ENCODE measurements at places on chromosomes 5 and 9.

GRCh38 chr9:38107811-38108304 is 38.8 kb upstream of the SHB start:
- DNase-seq = no peak

DNA sequence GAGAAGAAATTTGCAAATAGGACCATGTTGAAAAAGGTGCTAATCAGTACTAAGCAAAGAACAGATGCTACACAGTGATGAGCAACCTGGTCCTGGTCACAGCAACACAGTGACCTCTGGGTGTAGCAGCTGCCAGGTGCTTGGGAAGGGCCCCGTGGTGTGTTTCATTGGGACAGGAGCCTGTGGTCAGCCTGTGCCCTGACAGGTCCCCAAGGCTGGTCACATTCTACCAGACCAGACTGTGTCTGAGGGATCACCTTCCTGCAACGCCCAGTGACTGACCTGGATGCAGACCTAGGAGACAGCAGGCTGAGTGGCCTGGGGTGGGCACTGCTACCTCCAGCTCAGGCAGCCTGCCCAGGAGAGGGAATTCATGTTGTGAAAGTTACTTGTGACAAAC is 54.8 kb upstream of the FAM120AOS start:
- DNase-seq = no peak

DNA sequence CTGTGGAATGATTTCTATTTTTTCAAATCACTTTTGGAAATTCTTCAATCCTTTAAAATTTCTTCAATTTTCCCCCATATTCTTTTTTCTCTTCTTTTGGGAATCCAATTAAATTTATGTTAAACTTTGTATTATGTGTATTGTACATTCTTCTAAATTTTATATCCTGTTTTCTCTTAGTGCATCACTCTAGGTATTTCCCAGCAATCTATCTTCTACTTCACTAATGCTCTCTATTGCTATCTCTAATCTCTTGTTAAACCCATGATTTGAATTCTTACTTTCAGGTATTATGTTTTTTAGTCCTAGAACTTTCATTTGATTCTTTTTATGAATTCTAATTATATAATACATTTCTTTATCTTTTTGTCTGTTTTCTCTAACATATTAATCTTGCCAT is 23.4 kb upstream of the SLC24A2 start:
- DNase-seq = no peak

GRCh38 chr5:151155775-151156506 is 1.6 kb downstream of the ANXA6 start:
- no peak for DNase-seq

DNA sequence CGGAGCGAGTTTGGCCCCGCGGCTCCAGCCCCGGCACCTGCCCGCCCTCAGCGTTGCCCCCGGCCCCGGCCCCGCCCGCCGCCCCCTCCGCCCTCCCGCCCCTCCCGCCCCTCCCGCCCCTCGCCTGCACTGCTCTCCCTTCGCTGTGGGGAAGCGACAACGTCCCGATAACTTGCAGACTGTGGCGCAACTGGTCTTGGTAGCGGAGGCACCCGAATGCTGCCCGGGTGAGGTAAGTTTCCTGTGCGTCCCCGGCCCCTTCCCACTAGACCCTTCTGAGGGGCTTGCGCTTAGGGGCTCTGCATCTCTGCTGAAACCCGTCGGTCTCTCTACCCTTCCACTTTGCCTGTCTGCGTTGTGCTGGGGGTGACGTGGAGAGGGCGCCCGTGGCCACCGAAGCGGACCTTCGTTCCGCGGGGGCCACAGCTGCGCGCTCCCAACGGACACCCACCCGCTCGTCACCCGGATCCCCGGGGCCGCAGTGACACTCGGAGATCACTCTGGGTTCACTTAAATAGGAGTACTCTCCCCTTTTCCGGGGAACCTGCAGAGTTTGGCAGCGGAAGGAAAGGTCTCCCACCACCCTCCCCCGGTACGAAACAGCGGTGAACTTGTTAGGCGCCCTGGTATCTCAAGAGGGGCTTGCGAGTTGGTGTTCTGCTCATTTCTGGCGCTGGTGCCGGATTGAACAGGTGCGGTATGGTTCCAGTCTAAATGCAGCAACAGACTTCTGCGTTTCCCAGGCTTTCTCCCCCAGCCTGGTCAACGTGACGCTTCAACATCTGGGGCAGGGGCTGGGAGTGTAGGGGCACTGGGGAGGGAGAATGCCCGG is 707 bp downstream of the PIP5K1B start:
- no peak for DNase-seq

- DNase-seq = no peak
Measured at GRCh38 chr9:71544464-71544863, 223.8 kb downstream of the CEMIP2 start.

DNA sequence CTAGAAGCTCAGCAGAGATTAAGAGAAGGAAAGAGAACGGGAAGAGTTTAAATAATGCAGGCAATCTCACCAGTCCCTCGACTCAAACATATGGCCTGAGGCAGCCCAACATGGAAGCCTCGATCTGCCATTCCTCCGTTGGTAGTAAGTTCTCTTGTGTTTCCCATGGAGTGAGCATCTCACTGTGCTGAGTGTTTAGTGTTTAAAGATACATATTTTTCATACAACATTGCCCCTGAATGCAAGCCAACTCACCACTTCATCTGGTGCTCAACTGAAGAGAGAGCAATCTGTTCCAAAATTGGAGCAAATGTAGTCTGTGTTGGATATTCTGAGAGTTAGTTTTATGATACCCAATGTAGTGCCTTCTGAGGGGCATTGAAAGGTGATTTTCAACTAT is 171.5 kb upstream of the ATP10B start:
- no peak for DNase-seq

GRCh38 chr9:136399176-136400037 is 563 bp downstream of the SNAPC4 start:
- no peak for DNase-seq

- DNase-seq = no peak
Measured at GRCh38 chr9:79477955-79478771, 93.6 kb upstream of the TLE4 start.

DNA sequence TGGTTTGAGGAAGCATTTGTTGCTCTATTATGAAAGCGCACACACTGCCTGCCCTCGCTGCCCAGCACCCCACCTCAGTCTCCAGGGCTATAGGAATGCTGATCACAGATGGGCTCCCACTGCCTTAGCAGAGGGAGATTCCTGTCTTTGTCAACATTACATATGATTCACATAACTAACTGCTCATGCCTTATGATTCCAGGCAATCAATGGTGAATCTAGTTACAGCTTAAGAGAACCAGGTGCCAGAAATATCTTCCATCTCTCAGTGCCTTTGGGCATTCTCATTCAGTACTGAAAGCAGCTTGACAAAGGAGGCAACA is 458.9 kb upstream of the C9orf72 start:
- no peak for DNase-seq

GRCh38 chr9:2018162-2018643 is 3.1 kb downstream of the SMARCA2 start:
- DNase-seq = no peak

DNA sequence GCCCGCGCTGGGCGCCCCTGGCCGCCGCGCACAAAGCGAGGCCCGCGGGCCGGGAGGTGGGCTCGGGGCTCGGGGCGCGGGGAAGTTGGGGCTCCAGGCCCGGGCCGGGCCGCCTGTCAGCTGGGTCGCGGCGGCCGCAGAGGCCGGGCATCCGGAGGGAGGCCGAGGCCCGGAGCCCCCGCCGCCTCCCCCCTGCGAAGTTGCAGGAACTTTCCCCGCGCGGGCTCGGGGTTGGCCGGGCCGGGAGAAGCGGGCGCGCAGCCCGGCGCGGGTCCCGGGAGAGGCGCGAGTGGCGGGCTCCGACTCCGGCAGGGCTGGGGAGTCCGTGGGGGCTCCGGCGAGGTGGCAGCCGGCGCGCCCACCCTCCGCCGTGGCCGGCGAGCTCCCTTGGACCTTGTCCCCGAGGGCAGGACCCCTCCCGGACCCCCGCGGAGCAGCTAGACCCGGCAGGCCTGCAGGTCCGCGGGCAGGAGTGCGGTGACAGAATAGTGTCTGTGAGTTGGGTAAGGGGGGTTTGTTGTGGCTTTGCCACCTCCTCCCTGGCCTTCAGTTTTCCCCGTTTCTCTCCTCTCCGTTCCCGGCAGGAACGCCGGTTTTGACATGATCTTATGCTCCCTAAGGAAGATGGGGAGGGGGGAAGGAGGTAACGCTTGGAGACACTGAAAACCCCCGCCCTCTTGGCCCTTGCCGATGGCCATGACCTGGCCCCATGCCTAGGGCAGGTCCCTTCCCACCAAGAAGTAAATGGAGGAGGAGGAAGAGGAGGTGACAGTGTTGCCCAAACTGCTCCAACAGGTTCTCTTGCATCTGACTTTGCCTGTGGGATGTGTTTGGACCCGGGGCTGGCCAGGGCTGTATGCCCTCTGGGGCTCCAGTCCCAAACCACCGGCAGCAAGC is 942 bp downstream of the PHF2 start:
- no peak for DNase-seq

DNA sequence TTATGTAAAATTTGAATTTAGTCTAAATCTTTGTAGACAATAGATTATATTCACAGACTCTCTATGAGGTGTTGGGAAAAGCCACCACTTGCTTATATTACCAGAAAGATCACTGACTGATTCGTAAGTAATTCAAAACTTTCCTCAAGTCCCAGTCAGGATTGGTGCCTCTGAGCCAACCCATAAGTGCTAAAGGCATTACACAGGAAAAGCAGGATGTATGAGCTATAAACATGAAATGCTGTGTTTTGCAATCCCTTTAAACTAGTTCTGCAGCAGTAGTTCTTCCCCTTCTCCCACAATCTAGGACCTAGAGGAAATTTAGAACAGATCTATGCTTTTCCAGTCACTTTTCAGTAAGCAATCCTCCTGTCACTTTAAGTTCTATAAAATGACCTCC is 48.0 kb downstream of the SHLD3 start:
- peak; percentile 40 for DNase-seq

GRCh38 chr9:16254674-16255073 is 615.8 kb downstream of the BNC2 start:
- DNase-seq = no peak

DNA sequence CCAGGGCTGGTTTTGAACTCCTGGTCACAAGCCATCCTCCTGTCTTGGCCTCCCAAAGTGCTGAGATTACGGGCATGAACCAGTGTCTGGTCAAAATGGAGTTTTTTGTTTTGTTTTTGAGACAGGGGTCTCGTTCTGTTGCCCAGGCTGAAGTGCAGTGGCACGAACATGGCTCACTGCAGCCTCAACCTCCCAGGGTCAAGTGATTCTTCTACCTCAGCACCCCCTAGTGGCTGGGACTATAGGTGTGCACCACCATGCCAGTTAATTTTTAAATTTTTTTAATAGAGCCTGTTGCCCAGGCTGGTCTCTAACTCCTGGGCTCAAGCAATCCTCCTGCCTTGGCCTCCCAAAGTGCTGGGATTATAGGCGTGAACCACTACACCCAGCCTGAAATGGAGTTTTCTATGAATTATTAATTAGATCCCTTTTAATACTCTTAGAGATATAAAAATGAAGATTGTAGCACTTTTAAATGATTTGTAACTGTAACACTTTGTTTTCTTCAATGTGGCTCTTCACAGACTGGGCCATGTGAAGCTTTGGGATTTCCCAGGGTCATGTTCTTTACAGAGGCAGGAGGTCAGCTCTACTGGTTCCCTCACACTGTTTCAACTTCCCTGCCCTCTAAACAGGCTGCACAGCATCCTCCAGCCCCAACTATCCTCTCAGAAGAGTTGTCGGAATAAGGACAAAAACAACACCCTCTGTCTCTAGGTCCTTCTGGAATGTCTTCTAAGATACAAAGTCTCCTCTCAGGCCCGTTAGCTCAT is 32.7 kb upstream of the SPARC start:
- no peak for DNase-seq

GRCh38 chr5:1820381-1820780 is 19.2 kb downstream of the NDUFS6 start:
- DNase-seq = no peak

GRCh38 chr5:159198063-159199036 is 11.0 kb downstream of the RNF145 start:
- no peak for DNase-seq

DNA sequence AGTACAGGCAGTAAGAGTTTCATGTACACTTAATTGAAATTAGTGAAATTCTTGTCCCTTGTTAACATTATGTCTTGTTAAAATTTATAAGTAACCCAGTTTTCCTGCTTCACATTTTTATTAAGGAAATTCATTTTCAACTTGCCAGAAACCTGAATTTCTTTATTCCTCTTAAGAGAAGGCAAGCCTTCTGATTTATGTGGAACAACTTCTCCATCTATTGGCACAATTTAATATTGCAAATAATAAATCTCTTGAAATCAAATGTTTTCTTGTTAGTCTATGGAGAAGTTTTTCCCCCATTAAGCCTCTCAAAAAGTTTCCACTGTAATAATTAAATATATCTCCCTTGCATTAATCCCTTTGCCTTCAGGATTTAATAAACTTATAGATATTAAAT is 33.8 kb upstream of the ACO1 start:
- no peak for DNase-seq

DNA sequence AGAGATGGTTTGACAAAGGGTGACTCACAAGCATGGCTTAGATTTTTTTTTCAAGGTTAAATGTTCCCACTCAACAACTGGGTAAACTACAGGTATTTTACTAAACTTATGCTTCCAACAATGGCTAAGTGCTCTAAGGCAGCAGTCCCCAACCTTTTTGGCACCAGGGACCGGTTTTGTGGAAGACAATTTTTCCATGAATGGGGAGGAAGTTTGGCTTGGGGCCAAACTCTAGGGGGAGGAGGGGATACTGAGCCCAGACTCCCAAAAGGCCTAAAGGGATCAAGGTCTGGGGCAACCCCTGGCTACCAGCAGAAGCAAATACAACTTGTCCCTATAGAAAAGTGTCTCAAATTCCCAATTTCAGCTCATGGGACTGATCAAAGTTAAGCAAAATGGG is 32.0 kb upstream of the HSD17B3 start:
- DNase-seq = no peak

DNA sequence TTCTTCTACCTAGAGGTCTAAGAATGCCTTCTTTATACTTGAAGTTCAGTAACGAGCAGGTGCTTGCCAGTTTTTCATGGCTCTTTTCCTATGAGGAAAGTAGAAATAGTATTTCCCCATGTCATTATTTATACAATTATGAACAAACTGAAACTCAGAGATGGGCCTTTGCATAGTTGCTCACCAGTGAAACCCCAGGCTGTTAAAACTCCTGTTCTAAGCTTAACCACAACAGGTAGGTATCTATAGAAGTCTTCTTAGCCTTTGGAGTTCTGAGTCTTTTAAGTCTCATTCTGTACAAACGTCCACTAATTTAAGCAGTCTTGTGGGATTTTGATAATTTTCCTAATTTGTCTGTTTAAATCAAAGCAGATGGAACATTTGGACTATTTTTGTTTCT is 90.1 kb downstream of the STARD4 start:
- DNase-seq = no peak

DNA sequence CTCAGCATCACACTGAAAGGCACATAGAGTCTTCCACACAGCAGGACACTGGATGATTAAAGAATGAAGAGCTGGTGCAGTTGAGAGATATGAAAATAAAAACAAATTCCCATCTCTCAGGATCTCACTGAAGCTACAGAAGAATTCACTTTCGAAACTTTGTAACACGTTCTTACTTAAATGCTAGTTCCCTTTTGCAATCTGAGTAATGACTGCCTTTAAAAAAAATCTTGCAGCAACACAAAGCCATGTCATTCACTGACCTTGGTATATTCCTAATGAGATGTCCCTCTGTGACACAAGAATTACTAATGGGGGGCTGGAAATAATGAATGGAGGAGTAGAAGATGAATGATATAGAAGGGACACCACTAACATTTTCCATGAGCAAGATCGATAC is 201.8 kb downstream of the GLIS3 start:
- DNase-seq = no peak
